ENCODE measurements at places on chromosomes 7 and 10.
A peak's percentile ranks its signal among the peaks of the same experiment; 100 is the strongest.

- DNase-seq = no peak
These were observed 291.6 kb upstream of the SEMA3C start for GRCh38 chr7:81210137-81211064.

DNA sequence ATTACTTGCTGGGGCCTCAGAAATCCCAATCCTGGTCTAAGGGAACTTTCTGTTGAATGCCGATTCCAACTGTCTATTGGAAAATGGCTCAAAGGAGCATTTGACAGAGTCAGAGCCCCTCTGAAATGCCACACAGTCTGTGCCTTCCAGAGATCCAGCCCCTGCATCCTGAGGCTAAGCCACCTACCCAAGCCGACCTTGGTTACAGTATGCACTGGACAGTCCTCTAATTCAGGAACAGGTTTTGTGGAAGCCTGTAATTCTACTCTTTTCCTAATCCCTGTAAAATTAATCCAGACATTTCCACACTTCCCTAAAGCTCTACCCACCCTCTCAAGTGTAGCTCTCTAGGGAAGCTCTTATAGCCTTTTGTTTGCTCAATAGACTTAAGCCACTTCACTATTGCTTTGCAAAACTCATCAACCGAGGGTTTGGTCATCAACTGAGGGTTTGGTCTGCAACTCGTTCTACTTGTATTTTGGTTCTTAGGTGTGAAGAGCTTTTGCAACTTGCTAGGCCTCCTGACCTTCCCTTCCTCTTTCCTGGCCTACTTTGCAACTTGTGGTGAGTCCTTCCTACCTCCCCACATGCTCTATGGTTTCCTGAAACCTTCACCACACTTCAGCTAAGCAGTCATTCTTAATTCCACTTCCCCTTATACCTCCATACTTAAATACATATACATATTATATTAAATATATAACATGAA is 364.8 kb downstream of the SFMBT2 start:
- DNase-seq = no peak

- no peak for DNase-seq
These were observed 3.4 kb downstream of the FEZF1 start for GRCh38 chr7:122300956-122301833.

- DNase-seq = no peak
These were observed 131.5 kb upstream of the JCAD start for GRCh38 chr10:30190577-30191552.

- DNase-seq = no peak
These were observed 560.5 kb upstream of the GALNT17 start for GRCh38 chr7:70571403-70571934.

- DNase-seq = no peak
These were observed 251.9 kb upstream of the TCERG1L start for GRCh38 chr10:131563411-131563810.

- DNase-seq = peak; percentile 66
These were observed 92.3 kb downstream of the VTI1A start for GRCh38 chr10:112539340-112539739.

DNA sequence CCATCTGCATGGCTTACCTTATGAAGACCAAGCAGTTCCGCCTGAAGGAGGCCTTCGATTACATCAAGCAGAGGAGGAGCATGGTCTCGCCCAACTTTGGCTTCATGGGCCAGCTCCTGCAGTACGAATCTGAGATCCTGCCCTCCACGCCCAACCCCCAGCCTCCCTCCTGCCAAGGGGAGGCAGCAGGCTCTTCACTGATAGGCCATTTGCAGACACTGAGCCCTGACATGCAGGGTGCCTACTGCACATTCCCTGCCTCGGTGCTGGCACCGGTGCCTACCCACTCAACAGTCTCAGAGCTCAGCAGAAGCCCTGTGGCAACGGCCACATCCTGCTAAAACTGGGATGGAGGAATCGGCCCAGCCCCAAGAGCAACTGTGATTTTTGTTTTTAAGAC is 12.4 kb downstream of the DUSP5 start:
- DNase-seq = no peak

DNA sequence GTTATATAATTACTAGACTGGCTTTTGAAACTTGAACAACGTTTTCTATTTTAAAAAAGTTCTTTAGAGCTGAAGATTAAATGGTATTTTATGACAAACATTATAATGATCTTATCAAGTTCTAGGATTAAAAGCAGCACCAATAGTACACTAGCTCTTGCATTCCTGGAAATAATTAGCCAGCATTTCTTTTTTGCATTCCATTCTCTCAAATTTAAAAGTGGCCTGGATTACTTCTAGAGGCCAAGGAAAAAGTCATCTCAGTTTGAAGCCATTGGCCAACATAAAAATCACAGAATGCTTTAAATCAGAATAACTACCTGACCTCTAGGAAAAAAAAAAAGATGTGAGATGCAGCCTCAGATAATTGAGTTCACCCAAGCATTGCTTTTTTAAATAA is 1326.4 kb upstream of the SORCS1 start:
- DNase-seq = no peak

DNA sequence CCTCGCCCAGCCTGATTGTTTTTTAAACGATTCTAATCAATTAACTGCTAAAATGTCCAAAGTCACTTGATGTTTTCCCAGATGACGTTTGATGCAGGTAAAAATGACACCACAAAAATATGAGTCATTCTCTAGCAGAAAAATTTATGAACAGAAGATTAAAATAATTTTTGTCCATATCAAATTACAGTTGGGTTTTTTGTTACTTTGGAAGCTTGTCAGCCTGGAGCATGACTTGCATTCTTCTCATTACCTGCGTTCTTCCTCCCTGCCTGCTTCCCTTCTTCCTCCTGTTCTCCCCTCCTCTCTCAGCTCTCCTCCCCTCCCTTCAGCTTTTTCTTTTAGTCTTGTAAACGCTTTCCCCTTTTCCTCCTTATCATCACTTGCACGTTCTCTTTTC is 18.7 kb downstream of the IL15RA start:
- no peak for DNase-seq

GRCh38 chr7:31695859-31696614 is 9.0 kb downstream of the PPP1R17 start:
- DNase-seq = no peak

GRCh38 chr10:3226960-3227744 is 54.6 kb upstream of the PITRM1 start:
- no peak for DNase-seq

DNA sequence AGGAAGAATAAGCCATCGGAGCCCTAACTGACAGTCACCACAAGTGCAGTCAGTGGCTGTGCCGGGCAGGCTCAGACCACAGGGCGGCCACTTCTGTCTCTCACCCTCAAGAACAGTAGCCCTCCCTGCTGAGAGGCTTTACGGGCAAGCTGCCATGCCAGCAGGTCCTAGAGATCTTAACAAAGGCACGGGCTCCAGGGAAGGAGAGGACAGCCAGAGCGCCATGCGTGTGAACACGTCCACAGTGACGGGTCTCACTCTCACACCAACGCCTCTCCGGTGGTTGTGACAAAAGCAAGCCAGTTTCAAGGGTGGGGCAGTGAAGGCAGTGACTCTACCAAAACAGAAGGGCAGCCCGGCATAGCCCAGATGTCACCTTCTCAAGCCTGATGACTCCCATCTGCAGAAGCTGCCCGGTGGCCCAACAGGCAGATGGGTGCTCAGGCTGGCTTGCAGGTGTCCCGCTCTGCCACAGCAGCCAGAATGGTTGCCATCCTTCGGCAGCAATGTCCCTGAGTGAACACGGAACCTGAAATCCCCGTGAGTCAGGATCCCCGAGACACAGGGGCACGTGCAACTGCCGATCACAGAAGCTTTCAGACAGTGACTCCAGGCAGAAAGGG is 102.0 kb downstream of the FAM53B start:
- DNase-seq = no peak

- no peak for DNase-seq
These were observed 134.7 kb downstream of the EMX2 start for GRCh38 chr10:117677239-117677638.

- DNase-seq = no peak
These were observed 52.5 kb upstream of the PTN start for GRCh38 chr7:137396051-137396450.

GRCh38 chr10:80896959-80897358 is 359.3 kb downstream of the SH2D4B start:
- no peak for DNase-seq

DNA sequence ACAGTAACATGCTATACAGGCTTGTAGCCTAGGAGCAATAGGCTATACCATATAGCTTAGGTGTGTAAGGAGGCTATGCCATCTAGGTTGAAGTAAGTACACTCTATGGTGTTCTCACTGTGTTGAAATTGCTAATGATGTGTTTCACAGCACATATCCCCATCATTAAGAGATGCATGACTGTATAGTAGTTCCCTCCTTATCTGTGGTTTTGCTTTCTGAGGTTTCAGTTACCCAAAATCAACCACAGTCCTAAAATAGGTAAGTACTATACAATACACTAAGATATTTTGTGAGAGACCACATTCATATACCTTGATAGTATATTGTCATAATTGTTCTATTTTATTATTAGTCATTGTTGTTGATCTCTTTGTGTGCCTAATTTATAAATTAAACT is 12.7 kb downstream of the FZD1 start:
- DNase-seq = no peak

DNA sequence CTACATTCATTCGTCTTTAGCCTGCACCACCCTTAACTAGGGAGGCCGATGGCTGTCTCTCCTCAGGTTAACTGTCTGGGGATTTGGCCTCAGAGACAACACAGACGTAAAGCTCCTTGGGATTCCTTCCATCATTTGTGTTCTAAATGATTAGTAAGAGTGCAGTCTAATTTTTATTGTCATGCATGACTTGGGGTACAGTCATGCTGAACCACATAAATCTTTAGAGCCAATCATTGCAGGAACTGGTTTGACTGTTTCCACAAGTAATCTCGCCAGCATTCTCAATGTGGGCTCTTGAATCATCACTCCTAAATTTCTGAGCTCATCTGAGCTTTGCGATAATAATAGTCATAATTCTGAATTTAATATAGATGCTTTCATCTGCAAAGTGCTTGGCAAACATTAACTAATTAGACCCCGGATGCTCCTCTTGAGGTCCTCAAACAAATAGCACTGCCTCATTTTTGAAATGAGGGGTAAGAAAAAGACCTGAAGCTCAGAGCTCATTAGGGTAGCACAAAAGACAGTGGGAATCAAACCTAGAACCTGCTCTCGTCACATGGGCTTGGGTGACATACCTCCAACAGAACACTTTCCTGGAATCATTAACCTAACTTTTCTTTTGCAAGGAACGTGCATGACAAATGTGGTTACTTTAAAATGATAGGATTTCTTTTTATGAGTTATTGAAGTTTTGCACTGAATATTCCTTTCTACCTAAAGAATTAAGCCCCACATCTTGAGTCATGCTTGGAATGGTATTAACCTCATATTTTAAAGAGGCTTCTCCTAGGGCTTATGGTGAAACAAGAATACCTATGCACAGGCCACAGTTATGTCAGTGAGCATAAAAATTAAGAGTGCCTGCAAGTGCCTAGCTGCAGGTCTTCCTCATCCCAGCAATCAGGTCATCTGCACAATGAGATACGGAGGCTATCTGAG is 118.9 kb upstream of the NRP1 start:
- no peak for DNase-seq

DNA sequence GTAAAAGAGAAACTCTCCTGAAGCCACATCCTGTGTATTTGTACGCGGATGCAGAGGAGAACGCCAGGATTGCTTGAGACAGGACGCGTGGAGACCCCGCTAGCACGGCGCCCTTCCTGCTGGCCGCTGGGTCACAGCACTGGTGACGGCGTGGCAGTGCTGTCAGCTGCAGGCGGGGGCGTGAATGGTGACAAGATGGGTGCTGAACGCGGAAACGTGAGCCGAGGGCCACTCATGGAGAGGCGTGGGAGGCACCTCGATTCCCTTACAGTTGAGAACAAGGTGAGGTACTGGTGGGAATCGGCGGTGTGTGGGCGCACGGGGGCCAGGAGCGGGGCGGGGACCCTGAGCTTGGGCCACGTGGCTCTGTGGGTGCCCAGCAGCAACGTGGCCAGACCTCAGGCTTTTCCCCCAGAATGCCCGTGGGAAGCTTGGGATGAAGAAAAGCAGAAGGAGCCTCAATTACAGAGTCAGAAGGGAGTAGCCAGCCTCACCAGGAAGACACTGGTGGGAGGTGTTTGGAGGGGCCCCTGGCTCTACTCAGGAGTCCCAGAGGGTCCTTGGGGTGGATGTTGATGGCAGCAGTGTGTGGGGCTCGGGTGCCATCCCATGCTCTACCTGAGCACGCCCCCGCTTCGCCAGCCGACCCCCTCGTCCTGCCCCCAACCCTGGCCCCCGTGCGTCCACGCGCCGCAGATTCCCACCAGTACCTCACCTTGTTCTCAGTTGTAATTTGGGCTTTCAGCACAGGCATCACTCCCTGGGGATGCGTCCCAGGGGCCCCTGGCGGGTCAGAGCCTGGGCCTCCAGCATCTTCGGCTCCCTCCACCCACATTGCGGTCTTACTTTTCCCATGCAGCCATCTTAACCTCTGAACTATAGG is 208.4 kb upstream of the TCERG1L start:
- no peak for DNase-seq

DNA sequence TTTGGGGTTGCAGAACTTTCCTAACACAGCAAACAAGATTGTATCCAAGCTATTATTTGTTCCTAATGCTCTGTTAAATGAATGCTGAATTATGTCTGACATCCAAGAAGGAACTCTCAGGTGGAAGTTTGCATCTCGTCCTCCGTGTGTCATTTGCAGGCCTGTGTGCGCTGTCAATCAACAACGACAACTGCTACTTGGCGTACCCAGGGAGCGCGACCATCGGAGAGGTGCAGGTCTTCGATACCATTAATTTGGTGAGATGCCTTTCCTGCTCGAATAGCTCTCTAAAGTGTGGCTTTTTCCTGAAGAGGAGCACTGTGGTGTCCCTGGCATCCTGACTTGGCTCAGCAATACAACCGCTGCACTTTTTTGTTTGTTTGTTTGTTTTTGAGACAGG is 26.9 kb downstream of the WIPI2 start:
- no peak for DNase-seq

DNA sequence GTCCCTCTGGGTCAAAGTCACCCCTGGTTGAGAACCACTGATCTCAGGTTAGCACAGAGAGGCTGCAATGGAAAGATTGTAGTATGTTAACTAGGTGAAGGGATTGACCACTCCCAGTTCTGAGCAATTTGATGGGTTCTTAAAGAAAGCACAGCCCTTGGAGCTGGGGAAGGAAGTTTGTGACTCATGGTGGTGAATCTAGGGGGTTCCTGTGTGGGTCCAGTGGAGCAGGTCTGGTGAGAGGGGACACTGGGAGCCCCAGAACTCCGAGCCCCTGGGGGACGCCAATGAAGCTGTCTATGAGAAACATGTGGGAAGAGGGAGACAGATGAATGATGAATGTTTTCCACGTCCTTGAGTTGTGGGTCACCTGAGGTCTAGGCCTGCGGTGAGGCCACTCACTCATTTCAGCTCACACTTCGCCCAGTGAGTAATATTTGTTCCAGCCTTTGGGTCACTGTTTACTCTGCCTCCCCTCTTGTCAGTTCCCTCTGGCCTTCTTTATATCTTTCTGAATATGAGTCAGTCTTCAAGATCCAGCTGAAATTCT is 341.9 kb downstream of the LRMDA start:
- no peak for DNase-seq

- no peak for DNase-seq
These were observed 40.2 kb upstream of the RSU1 start for GRCh38 chr10:16857419-16857818.

DNA sequence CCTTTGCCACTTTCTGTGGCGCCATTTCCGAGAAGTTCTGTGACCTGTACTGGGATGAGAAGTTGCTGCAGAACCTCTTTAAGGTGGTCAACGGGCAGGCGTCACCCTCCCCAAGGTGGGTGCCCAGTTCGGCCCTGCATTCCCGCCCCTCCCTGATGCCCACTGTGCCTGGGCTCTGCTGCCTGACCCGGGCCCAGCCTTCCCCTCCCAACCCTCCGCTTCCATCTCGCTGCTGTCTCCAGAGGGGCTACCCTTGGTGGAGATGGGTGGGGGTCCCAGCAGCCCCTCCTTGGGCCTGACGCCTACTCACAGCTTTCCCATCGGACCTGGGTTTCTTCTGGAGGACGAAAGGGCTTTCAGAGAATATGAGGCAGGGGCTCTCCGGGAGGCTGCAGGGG is 30.5 kb upstream of the UTF1 start:
- DNase-seq = no peak

All from HAP-1 (cell line).